Fibroblast of pulmonary artery (primary cell): ENCODE measurements at places on chromosomes 11 and 22.
A peak's percentile ranks its signal among the peaks of the same experiment; 100 is the strongest.

DNA sequence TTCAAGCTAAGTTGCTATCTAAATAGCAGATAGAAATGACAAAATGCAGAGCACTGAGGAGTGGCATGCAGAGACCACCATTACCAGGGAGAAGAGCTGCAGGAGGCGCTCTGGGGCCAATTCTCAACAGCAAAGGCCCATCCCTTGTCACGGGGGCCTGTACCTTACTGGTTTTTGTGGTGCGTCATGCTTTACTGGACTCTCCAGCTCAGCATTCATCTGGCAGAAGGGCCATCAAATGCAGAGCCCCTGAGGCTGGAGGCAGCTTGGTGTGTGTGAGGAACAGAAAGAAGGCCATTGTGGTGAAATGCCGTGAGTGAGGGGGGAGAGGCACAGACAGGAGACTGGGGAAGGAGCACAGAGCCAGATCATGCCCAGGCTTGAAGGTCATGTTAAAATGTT, 56.5 kb upstream of the NAV2 start:
- DNase-seq: no peak

GRCh38 chr11:18270102-18270501, 4.0 kb downstream of the SAA1 start:
- DNase-seq: no peak

DNA sequence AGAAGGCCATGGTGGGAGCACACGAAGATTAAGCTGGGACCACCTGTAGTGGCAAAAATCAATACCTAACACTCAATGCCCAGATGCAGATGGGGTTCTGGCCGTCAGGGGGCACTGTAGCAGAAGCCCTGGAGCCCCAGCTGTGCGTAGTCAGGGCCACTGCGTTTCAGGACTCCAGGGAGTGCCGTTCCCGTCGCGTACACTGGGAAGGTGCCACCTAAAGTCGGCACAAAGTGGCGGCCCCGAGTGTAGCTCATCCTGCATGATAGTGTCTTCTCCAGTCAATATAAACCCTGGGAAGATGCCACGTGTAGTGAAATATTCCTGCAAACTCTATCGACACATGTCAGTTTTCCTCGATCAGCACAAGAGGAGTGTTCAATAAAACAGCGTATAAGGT, 123.8 kb upstream of the NTM start:
- DNase-seq: no peak

GRCh38 chr22:35781898-35782297, 64.2 kb downstream of the APOL5 start:
- DNase-seq: no peak

DNA sequence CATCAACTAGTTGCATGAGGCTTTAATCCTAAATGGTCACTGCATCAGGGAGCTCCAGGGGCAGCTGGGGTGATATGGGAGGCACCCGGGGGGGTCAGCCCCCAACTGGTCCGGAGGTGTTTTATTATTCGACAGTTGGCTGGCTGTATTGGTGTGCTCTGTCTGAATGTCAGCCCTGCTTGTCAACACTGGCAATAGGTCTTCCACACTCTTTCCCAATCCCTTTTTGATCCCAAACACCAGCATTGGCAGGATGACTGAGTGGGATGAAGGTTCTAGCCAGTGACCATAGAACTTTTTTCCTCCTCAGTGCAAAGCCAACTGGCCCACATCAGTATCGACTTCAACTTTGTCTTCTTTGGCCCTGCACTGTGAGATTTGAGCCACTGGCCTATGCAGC, 8.9 kb upstream of the LDLRAD3 start:
- no peak for DNase-seq

DNA sequence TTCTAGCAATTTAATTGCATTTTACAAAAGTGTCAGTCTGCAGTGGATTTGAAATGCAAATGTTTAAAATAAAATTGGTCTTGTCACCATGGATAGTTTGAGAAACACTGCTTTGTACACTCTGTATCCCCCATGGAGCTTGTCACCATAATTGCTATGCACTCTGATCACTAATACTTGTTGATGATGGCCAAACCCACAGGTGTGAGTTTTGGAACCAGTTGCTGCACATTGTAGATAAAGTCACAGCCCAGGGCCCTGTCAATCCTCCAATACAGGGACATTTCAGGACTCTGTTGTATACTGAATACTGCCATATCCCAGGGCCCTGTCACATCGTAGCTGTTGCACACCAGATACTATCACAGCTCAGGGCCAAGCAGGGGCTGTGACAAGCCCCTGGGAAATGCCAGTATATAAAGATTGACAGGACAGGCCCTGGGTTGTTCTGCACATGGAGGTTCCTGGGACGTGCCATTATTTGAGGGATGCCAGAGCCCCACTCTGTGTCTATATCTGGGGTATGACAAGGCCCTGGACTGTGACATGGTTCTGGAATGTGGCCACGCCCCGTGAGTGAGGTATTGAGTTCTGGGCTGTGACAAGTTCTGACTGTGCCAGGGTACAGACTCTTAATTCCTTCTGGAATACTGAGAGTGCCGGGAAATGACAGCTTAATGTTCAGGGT, 27.9 kb upstream of the SMPD1 start:
- DNase-seq: no peak

DNA sequence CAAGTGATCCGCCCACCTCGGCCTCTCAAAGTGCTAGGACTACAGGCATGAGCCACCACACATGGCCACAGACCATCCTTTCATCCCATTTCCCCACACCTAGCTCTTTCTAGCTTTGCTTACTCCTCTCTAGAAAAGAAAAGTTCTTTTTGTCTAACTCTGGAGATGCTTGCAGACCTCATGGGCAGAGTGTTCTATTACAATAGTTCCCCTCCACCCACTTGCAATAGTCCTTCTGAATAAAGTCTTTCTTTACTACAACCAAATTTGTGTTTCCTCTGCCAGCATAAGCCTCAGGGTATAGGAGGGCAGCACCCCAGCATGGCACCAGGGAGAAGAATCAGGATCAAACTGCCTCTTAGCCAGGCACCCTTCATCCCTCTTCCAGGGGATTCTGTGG, 18.8 kb upstream of the RTL6 start:
- no peak for DNase-seq

- DNase-seq: peak; percentile 86
Measured at GRCh38 chr11:1863352-1864216, 10.7 kb downstream of the LSP1 start.

- no peak for DNase-seq
Measured at GRCh38 chr11:21630934-21631478, 561.9 kb upstream of the ANO5 start.

- no peak for DNase-seq
Measured at GRCh38 chr11:115321605-115322289, 182.5 kb downstream of the CADM1 start.

- DNase-seq: no peak
Measured at GRCh38 chr22:43015677-43016042, 711 bp upstream of the PACSIN2 start.

GRCh38 chr11:33722590-33723234, 13.5 kb downstream of the CD59 start:
- peak; percentile 51 for DNase-seq

- no peak for DNase-seq
Measured at GRCh38 chr11:86500500-86501140, 125.9 kb downstream of the CCDC81 start.

- DNase-seq: peak; percentile 47
Measured at GRCh38 chr22:39266398-39267030, 21.7 kb upstream of the PDGFB start.

DNA sequence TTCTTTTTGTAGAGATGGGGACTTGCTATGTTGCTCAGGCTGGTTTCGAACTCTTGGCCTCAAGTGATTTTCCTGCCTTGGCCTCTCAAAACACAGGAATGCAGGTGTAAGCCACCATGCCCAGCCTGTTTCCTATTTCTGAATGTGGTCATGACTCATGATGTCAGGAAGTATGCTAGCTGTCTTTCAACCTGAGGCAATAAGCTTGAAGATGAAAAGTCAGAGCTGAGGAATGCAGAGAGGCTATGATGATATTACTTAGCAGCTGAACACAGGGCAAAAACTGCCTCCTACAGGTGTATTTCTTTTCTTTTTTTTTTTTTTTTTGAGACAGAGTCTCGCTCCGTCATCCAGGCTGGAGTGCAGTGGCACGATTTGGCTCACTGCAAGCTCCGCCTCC, 9.0 kb upstream of the NUCB2 start:
- peak; percentile 64 for DNase-seq

GRCh38 chr22:43128928-43129424, 14.2 kb downstream of the MCAT start:
- no peak for DNase-seq

GRCh38 chr11:57903441-57904123, 120.1 kb upstream of the OR9Q1 start:
- no peak for DNase-seq

- DNase-seq: no peak
Measured at GRCh38 chr11:45671246-45672171, 6.1 kb upstream of the CHST1 start.

GRCh38 chr22:25364281-25364680, 144.8 kb downstream of the CRYBB2 start:
- DNase-seq: no peak

DNA sequence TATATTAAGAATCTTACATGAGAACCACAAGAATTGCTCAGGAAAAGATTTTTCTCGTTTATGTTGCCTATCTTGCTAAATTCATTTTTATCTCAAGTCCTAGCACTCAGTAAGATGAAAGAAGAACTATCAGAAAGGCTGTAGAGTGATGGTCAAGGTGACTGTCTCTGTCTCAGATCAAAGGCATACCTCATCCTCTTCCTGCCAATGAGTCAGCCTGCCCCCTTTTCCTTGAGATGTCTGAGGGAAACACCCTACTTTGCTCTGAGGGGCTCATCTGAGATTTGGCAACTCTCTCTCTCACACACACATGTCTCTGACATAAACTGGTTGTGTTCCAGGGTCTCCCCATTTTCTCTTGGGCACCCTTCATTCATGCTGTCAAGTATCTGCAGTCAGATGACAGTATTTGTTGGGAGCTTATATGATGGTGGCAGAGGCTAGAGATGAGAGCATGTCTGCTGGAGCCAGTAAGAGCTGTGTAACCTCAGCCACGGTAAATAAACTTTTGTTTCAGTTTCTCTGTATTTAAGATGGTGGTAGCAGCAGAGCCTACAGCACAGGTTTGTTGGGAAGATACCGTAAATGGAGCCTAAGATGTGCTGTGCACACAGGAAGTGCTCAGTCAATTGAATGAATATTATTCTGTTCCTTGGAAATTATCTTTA, 1.6 kb downstream of the MMP27 start:
- no peak for DNase-seq

GRCh38 chr22:47836957-47837356, 1074.5 kb downstream of the TBC1D22A start:
- peak; percentile 0 for DNase-seq

DNA sequence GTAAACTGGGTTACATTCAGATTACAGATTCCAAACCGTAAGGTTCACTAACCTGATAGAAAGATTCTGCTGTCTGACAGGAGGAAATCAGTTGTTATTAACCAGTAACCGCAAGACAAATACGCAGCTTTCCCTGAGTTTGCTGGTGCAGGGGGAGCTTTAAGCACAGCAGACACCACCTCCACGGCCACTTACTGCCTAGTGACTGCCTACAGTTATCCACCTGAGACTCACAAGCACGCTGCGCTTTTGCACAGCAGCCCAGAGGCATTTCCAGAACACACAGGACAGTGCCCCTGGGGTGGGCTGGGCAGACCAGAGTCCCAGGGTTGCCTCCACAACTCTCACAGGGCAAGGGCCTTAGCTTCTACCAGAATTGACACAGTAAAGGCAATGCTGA, 90.9 kb downstream of the CTTN start:
- DNase-seq: no peak

- no peak for DNase-seq
Measured at GRCh38 chr11:215581-216037, 8.1 kb downstream of the RIC8A start.

- DNase-seq: no peak
Measured at GRCh38 chr11:120212259-120212878, 1.5 kb downstream of the OAF start.

DNA sequence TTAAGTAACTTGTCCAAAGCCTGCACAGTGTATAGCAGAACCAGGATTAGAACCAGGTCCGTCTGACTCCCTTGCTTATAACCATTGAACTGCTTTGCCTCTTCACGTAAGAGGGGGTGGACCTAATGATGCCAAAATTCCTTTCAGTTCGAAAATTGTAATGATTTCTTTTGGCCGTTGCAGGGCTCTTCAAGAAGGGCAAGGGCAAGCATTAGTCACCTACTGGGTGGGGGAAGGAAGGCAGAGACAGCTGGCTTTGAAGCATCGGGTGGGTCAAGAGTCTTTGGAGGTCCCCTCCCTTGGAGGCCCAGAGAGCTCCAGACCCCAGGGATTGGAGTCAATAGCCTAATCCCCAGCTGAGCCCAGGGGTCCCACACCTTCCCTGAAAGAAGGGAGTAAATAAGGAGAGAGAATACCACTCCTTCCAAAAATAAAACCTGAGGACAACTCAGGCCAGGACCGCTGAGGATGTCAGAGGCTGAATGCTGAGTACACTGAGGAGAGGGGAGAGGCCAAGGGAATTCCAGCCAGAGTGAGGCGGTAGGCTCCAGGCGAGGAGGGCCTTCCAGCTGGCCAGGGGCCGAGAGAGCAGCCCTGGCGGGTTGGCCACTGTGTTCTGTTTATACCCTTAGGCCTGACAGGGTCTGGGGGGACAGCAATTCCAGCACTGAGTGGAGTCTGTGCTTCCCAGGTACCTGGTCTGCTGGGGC, 14.1 kb downstream of the CREB3L1 start:
- peak; percentile 70 for DNase-seq

- no peak for DNase-seq
Measured at GRCh38 chr11:64132191-64132771, 33.6 kb downstream of the MACROD1 start.

DNA sequence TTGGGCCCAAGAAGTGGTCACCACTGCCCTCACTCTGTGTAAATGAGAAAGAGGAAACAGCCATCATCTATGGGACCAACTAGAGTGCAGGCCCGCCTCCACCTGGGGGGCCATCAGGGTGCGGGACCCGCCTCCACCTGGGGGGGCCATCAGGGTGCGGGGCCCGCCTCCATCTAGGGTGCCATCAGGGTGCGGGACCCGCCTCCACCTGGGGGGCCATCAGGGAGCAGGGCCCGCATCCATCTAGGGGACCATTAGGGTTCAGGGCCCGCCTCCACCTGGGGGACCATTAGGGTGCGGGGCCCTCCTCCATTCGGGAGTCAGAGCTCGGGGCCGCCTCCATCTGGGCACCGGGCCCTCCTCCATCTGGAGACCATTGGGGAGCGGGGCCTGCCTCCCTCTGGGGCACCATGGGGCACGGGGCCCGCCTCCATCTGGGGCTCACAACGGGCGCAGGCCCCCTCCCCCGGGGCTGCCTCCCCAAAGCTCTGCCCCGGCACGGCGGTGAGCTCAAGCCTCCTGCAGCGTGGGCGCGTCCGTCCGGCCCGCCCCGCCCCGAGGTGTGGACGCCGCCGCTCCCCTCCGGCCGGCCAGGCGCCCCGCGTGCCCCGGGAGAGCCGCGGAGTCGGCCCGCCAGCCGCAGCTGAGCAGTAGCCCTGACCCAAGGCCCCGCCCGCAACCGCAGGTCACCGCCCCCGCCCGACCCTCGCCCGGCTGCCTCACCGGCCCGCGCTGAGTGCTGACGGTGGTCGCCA, 512 bp downstream of the TOLLIP start:
- no peak for DNase-seq

GRCh38 chr11:12986194-12986898, 22.8 kb upstream of the RASSF10 start:
- no peak for DNase-seq

- DNase-seq: peak; percentile 44
Measured at GRCh38 chr11:94834911-94835593, 66.9 kb downstream of the AMOTL1 start.
